Dermis lymphatic vessel endothelial cell (primary cell): ENCODE measurements at places on chromosomes 4 and X. TPM values are rescaled to one million over a fixed set of nuclear protein-coding genes. Genes with fewer than 3 reads are reported as not detected.

The FGFBP2 gene
- total RNA-seq, result not detected in 2 replicates

The SEL1L3 gene
- total RNA-seq, result 43.9 and 77.2 TPM in 2 replicates

The C1QTNF7 gene
- not detected in 2 replicates for total RNA-seq

The TACR3 gene
- not detected in 2 replicates for total RNA-seq

The CENPVL2 gene
- total RNA-seq, result not detected in 2 replicates

The HTR2C gene
- not detected in 2 replicates for total RNA-seq

The TREX2 gene
- total RNA-seq, result 1.0 and 4.7 TPM in 2 replicates

The VCX3B gene
- not detected in 2 replicates for total RNA-seq

The NPY2R gene
- not detected in 2 replicates for total RNA-seq

The HPSE gene
- 9.4 and 16.3 TPM in 2 replicates for total RNA-seq

The SPCS3 gene
- total RNA-seq, result 156 and 172 TPM in 2 replicates

The GYG2 gene
- total RNA-seq, result 0.17 and 0.43 TPM in 2 replicates

The TCEAL6 gene
- not detected in 2 replicates for total RNA-seq

The RAB41 gene
- total RNA-seq, result not detected in 2 replicates

The ETDB gene
- not detected in 2 replicates for total RNA-seq

The MEPE gene
- not detected in 2 replicates for total RNA-seq

The UGT2B15 gene
- total RNA-seq, result not detected in 2 replicates

The GPC4 gene
- under 0.01 TPM in 2 replicates for total RNA-seq

The CT45A8 gene
- total RNA-seq, result not detected in 2 replicates

The NXF2 gene
- total RNA-seq, result not detected in 2 replicates

The BEX5 gene
- 0.11 and 1.7 TPM in 2 replicates for total RNA-seq

The HSFX3 gene
- total RNA-seq, result not detected in 2 replicates

The CT45A10 gene
- total RNA-seq, result not detected in 2 replicates

The ZNF141 gene
- 11.6 and 13.5 TPM in 2 replicates for total RNA-seq

The EFHC2 gene
- not detected in 2 replicates for total RNA-seq

The WFS1 gene
- total RNA-seq, result 62.2 and 79.8 TPM in 2 replicates

The COL25A1 gene
- total RNA-seq, result under 0.01 and 0.26 TPM in 2 replicates

The GPR78 gene
- not detected in 2 replicates for total RNA-seq

The APELA gene
- not detected in 2 replicates for total RNA-seq

The ATP5ME gene
- 173 and 199 TPM in 2 replicates for total RNA-seq

The PPBP gene
- not detected in 2 replicates for total RNA-seq

The MAGEA12 gene
- not detected in 2 replicates for total RNA-seq

The FGF13 gene
- 21.0 and 26.6 TPM in 2 replicates for total RNA-seq

The ASB12 gene
- total RNA-seq, result not detected in 2 replicates

The CYTL1 gene
- 5.5 and 13.9 TPM in 2 replicates for total RNA-seq

The BTK gene
- total RNA-seq, result not detected in 2 replicates

The ABCG2 gene
- total RNA-seq, result 6.1 and 9.2 TPM in 2 replicates

The RFC1 gene
- 58.4 and 63.0 TPM in 2 replicates for total RNA-seq

The XPNPEP2 gene
- total RNA-seq, result not detected in 2 replicates

The SPON2 gene
- 0.34 and 2.5 TPM in 2 replicates for total RNA-seq

The CLGN gene
- total RNA-seq, result 0.09 and 0.11 TPM in 2 replicates

The PRRG3 gene
- total RNA-seq, result not detected in 2 replicates

The XAGE1A gene
- total RNA-seq, result not detected in 2 replicates

The OPRPN gene
- not detected in 2 replicates for total RNA-seq

The POU3F4 gene
- not detected in 2 replicates for total RNA-seq

The SHROOM3 gene
- 0.17 and 0.22 TPM in 2 replicates for total RNA-seq

The SUPT20HL2 gene
- total RNA-seq, result not detected in 2 replicates

The SPANXD gene
- total RNA-seq, result not detected in 2 replicates

The TEX13B gene
- not detected in 2 replicates for total RNA-seq

The CT45A2 gene
- total RNA-seq, result not detected in 2 replicates

The MAGIX gene
- total RNA-seq, result 0.43 and 0.76 TPM in 2 replicates

The COMMD8 gene
- total RNA-seq, result 18.4 and 21.1 TPM in 2 replicates

The SNCA gene
- total RNA-seq, result 121 and 192 TPM in 2 replicates

The ALB gene
- total RNA-seq, result not detected in 2 replicates

The PRR32 gene
- not detected in 2 replicates for total RNA-seq

The KIF4A gene
- total RNA-seq, result 2.6 and 2.9 TPM in 2 replicates

The TBC1D8B gene
- total RNA-seq, result 3.1 and 3.7 TPM in 2 replicates

The IQCM gene
- not detected in 2 replicates for total RNA-seq
